ENCODE measurements at places on chromosomes 5 and 9.

GRCh38 chr5:113505181-113505580, 8.3 kb upstream of the YTHDC2 start:
- no peaks in the 10 kb centered on the region for H3K36me3 ChIP-seq
- no peaks in the 10 kb centered on the region for H3K27me3 ChIP-seq
- no peak for DNase-seq
- no peak overlapping the region for H3K27ac ChIP-seq
- no peaks in the 10 kb centered on the region for H3K4me1 ChIP-seq

GRCh38 chr5:104172976-104173375, 610.4 kb upstream of the NUDT12 start:
- H3K4me1 ChIP-seq = no peaks in the 10 kb centered on the region
- H3K36me3 ChIP-seq = no peaks in the 10 kb centered on the region
- no peaks in the 10 kb centered on the region for H3K27me3 ChIP-seq
- H3K27ac ChIP-seq = peak overlapping the region; percentile 40

DNA sequence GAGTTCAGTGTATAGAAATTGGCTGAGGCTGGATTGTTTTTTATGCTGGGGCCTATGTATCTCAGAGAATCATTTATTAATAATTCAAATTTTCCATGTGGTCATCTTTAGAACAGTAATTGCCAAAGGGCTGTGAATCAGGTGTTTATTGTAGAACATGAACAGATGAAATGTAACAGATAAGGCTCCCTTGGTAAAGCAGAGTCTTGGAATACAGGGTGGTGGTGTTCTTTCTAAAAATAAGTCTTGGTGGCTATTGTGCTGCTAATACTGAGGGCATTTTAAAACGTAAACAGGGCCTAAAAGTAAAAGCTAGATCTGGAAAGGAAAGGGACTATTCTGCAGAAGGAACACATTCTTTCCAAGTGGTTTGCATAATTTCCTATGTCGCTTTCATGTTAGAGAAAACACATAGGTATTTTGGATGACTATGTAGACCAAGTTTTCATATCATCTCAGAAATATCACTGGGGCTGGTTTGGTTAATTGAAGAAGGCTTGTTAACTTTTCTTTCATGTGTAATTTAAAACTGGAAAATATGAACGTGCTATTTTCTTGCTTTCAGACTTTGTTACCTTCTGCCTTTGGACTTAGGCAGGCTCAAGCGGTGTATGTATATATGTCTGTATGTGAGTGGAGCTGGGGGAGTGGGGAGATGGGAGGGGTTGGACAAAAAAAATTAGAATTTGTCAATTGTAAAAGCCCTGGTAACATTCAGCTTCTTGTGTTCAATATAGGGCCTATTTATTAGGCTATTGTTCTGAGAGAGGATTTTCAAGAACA, 119.9 kb upstream of the ANKRD55 start:
- DNase-seq = no peak
- H3K27me3 ChIP-seq = no peaks in the 10 kb centered on the region

DNA sequence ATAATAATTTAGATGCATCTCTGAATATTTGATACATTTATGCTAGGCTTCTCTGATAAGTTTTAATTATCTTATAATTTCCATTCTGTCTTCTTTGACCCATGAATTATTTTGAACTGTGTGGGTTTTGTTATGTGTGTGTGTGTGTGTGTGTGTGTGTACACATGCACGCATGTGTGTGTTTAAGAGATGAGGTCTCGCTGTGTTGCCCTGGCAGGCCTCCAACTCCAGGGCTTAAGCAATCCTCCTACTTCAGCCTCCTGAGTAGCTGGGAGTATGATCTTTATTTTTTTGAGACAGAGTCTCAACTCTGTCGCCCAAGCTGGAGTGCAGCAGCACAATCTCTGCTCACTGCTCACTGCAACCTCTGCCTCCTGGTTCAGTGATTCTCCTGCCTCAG, 75.4 kb downstream of the NDUFAF2 start:
- no peak overlapping the region for H3K4me3 ChIP-seq
- no peaks in the 10 kb centered on the region for H3K27me3 ChIP-seq
- DNase-seq = no peak
- H3K27ac ChIP-seq = no peak overlapping the region
- no peaks in the 10 kb centered on the region for H3K4me1 ChIP-seq

DNA sequence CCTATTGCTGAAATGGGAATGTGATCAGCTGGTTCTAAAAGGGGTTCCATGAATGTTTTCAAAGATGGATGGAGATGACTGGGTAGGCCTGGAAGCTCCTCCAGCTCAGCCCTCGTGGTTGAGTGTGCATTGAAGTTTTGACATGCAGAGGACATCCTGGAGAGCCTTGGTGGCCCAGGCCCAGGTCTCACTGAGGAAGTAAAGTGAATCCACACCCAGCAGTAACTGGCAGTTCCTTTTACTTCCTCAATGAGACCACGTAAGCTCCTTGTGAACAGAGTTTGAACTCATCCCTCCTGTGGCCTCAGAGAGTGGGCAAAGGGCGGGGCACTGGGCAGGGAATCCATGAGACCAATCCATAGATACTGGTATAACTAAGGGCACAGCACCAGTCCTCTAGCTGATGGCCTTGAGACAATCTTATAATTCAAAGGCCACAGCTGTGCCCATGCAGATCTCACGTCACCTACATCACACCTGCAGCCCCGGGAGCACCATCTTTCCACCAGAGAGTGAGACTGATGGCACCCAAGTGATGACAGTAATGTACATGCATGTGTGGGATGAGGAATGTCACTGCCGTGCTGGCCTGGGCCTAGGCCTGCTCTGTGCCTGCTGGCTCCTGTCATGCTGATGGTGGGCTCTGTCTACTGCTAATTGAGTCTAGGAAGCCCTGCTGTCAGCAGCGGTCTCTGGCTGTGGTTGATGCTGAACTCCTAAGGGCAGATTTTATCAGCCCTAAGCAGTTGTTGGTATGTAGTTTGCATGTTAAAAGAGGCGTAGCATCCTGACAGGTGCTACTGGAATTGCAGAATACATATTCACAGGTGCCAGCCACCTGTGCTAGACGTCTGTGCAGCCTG, 257.8 kb downstream of the FSTL4 start:
- no peaks in the 10 kb centered on the region for H3K36me3 ChIP-seq
- no peaks in the 10 kb centered on the region for H3K27me3 ChIP-seq
- H3K27ac ChIP-seq = no peak overlapping the region
- H3K4me3 ChIP-seq = no peak overlapping the region

- no peak overlapping the region for H3K4me3 ChIP-seq
- no peak overlapping the region for H3K27ac ChIP-seq
- DNase-seq = no peak
Measured at GRCh38 chr5:36982146-36982545, 105.6 kb downstream of the NIPBL start.

- H3K4me3 ChIP-seq = no peak overlapping the region
- no peak for DNase-seq
- H3K27ac ChIP-seq = no peak overlapping the region
- H3K4me1 ChIP-seq = no peaks in the 10 kb centered on the region
- H3K27me3 ChIP-seq = no peaks in the 10 kb centered on the region
- no peaks in the 10 kb centered on the region for H3K36me3 ChIP-seq
Measured at GRCh38 chr9:111676116-111676515, 14.7 kb downstream of the GNG10 start.

- H3K27me3 ChIP-seq = no peaks in the 10 kb centered on the region
- DNase-seq = no peak
- H3K4me3 ChIP-seq = no peak overlapping the region
- no peak overlapping the region for H3K27ac ChIP-seq
- H3K4me1 ChIP-seq = no peaks in the 10 kb centered on the region
Measured at GRCh38 chr5:158054223-158055110, 195.5 kb upstream of the CLINT1 start.

- H3K27me3 ChIP-seq = no peaks in the 10 kb centered on the region
- no peak for DNase-seq
- H3K27ac ChIP-seq = no peak overlapping the region
- no peaks in the 10 kb centered on the region for H3K36me3 ChIP-seq
- H3K4me3 ChIP-seq = no peak overlapping the region
- no peaks in the 10 kb centered on the region for H3K4me1 ChIP-seq
Measured at GRCh38 chr9:17793713-17794622, 215.1 kb downstream of the SH3GL2 start.

GRCh38 chr9:7799944-7800285, 337 bp upstream of the DMAC1 start:
- H3K27me3 ChIP-seq = no peaks in the 10 kb centered on the region
- peaks cover 5% of the 10 kb centered on the region for H3K4me1 ChIP-seq
- peak overlapping the region; percentile 72 for H3K4me3 ChIP-seq
- H3K36me3 ChIP-seq = no peaks in the 10 kb centered on the region

DNA sequence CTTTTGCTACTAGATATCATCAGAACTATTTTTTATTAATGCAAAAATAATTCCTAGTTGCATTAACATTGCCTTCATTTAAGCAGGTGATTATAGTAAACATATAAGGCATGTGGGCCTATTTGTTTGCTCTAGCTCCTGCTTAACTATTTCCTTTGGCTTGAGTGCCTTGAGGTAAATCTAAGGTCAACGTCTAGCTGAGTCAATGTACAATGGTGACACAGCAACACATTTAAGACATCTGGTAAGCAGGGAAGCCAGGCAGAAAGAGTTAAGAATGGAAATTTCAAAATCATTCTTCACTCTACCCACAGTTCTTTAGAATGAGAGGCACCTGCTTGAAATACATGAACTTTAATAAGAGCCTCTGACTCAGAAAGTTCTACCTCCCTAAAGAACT, 111.9 kb upstream of the FST start:
- no peak for DNase-seq
- no peaks in the 10 kb centered on the region for H3K4me1 ChIP-seq
- H3K27ac ChIP-seq = no peak overlapping the region
- no peaks in the 10 kb centered on the region for H3K36me3 ChIP-seq
